ENCODE measurements at places on chromosomes 5 and 9.

- DNase-seq, result no peak
Measured at GRCh38 chr5:179805070-179805528, 1.6 kb downstream of the MGAT4B start.

GRCh38 chr5:153496835-153497234 lies 6.4 kb downstream of the GRIA1 start:
- DNase-seq, result no peak

- no peak for DNase-seq
Measured at GRCh38 chr5:66795682-66796081, 199.5 kb downstream of the MAST4 start.

DNA sequence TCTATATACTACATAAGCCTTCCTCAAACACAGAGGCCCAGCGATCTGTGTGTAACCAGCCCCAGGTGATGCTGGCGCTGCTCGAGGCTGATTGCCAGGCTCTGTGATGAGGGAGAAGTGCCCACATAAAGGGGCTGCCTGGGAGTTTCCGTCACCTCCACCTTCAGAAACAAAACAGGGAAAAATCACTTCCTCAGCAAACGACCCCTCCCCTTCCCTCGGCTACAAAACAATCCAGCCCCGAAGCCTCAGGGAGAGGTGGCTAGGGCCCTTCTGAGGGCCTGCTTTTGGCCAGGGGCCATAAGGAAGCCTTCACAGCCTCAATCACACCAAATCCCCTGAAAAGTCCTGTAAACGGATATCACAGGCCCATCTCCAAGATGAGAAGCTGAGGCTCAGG lies 51.1 kb downstream of the DAP start:
- no peak for DNase-seq

All from T-helper 1 cell (primary cell).